T-helper 2 cell (primary cell): ENCODE measurements at places on chromosomes 2 and 18.
A peak's percentile ranks its signal among the peaks of the same experiment; 100 is the strongest.

- peak; percentile 47 for DNase-seq
Measured at GRCh38 chr2:99489063-99489760, 605 bp downstream of the REV1 start.

- DNase-seq: no peak
Measured at GRCh38 chr2:102420290-102420689, 2.7 kb upstream of the IL18RAP start.

GRCh38 chr2:2318949-2319348 lies 12.1 kb downstream of the MYT1L start:
- DNase-seq: no peak

GRCh38 chr2:182639971-182640370 lies 76.1 kb upstream of the DNAJC10 start:
- DNase-seq: no peak

DNA sequence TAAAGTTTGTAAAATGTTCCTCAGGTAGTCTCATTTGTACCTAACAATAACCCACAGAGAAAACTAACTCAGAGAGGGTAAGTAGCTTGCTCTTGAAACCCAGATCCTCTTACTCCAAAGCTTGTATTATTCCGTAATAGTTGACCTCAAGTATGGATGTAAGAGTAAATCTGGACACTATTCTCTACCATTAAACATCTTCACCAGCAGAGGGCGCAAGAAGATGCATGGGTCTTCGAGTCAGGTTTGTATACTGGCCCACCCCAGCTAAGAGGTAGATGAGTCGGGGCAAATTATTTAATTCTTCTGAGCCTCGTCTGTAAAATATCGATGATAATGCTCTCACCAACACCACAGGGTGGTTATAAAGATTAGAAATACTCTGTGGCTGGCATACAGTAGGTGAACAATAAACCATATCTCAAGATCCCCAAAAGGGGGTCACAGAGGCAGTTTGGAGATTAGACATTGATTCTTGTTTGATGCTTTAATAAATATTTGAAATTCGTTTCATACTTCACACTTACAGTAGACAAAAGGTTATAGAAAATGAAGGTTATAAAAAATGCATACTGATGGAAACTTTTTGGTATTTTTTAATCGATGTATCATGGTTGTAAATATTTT lies 3.5 kb upstream of the CABLES1 start:
- DNase-seq: no peak

- DNase-seq: no peak
Measured at GRCh38 chr2:12419803-12420202, 296.9 kb upstream of the TRIB2 start.

- DNase-seq: no peak
Measured at GRCh38 chr2:143251681-143252080, 122.5 kb downstream of the ARHGAP15 start.

GRCh38 chr2:17768894-17769293 lies 15.0 kb downstream of the GEN1 start:
- DNase-seq: no peak

DNA sequence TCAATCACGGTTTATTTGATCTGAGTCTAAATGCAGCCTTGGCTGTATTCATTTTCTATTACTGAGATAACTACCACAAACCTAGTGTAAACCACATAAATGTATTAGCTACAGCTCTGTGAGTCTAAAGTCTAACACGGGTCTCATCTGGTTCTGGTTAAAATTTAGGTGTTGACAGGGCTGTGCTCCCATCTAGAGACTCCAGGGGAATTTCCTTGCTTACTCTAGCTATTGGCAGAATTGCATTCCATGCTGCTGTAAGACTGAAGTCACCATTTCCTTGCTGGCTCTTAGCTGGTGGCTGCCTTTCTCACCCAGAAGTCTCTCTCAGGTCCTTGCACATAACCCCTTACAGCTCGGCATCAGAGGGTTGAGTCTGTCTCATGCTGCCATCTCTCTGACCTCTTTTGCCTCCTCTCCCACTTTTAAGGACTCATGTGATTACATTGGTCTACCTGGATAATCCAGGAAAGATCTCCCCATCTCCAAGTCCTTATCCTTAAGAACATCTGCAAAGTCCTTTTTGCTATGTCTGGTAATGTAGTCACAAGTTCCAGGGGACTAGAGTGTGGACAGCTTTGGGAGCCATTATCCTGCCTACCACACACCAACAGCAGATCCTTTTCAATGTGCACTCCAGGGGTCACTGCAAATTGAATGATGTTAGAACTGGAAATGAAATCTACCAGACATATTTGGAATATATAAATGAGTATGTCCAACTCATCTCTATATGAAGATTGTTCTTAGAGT lies 207.0 kb upstream of the AGAP1 start:
- DNase-seq: no peak

GRCh38 chr18:57480733-57481132 lies 45.6 kb downstream of the ONECUT2 start:
- DNase-seq: no peak

DNA sequence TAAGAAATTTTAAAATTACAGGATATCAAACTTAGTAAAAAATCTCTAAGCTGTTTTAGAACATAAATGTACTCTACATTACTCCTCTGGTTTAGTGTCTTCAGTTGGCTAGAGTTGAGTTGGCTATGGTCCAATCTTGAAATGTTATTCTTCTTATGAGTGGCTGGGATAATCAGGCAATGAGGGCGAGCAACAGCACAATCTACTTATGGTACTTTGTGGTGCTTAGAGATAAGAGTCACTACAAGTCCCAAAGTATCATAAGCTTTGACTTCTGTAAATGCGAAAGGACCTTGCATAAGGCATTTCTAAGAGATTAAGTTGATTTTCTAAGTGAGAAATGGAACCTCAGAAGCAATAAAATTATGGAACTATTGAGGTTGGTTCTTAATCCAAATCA lies 361.7 kb downstream of the GPD2 start:
- DNase-seq: no peak

- DNase-seq: no peak
Measured at GRCh38 chr2:234974501-234975385, 22.9 kb downstream of the SH3BP4 start.
